CD4-positive, alpha-beta T cell treated with Interleukin-4 for 1 hour (primary cell): ENCODE measurements at places on chromosomes 5 and 9.
A peak's percentile ranks its signal among the peaks of the same experiment; 100 is the strongest.

DNA sequence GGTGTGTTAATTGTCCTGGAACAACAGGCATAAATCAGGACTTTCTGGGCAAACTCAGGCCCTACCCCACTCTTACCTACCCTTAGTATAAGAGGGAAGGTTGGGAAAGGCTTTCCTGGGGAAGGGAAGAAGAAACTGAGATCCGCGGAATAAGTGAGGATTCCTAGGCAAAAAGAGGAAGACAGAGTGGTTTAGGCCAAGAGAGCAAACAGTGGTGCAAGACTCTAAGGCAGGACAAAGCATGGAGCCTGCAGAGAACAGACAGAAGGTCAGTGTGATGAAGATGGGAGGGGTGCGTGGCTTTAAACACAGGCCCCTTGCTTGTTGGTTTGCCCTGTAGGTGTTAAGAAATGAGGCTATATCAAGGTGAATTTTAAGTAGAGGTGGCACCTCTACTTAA lies 69.4 kb downstream of the TMC1 start:
- DNase-seq = no peak

DNA sequence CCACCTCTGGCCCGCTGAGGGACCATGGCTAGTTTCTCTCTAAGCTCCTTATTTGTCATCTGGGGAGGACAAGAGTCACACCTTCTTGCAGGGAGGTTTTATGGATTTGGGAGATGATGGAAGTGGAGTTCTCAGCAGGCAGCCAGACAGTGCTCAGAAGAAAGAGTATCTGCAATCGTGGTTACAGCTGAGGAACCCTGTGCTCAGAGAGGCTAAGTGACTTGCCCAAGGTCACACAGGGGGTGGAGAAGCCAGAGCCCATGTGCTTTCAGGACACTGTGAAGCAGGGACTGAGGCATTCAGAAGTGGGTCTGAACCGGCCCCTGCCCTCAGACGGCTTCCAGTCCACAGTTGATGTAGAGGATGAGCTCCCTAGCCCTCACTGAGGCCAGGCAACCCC lies 10.8 kb downstream of the PRRX2 start:
- DNase-seq = no peak

- no peak for DNase-seq
Measured at GRCh38 chr5:141478321-141478945, 2.7 kb downstream of the PCDHGC3 start.

DNA sequence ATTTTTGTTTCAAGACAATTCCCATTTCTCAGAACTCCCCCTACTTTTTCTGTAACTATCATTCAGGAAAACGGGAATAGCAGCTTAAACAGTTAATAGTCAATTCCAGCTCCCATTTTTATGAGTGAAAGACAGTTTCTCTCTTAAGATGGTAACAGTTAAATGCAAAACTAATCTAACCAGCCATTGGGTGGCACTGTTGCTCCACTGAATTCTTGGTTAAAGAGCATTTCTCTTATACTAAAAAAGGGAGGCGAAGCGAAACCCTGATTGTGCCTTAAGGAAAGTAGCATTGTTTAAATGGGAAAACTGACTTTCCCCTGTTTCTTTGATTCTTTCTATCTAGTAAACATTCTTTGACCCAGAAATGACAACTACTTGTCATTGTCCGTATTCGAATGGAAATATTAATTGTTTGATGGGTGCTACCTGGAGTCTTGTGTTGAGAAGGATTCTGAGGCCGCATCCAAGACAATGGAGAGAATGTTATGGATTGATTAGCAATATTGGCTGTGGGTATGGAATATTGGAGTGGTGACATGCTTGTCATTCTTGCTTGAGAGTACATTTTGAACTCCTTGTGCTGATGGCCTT lies 507.8 kb downstream of the MAT2B start:
- DNase-seq = peak; percentile 37

- no peak for DNase-seq
Measured at GRCh38 chr9:17116400-17116837, 18.4 kb upstream of the CNTLN start.

- DNase-seq = no peak
Measured at GRCh38 chr5:143865426-143866025, 53.6 kb downstream of the HMHB1 start.

DNA sequence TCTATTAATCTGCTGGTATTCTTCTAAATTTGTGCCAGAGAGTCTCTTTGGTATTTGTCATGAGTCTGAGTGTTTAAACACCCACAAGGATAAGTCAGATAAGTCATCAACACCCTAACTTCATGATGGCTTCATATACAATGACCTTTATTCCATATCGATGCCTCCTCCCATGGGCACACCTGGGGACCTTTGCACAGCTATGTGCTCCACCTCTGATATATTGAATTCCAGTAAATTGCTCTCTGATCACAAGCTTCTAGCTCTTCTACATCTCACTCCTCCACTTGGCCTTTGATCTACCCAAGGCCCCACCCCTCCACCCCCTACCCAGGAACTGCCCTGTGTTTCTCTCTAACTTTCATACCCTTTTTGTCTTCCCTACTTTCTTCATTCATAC lies 102.7 kb upstream of the MIER3 start:
- DNase-seq = no peak

DNA sequence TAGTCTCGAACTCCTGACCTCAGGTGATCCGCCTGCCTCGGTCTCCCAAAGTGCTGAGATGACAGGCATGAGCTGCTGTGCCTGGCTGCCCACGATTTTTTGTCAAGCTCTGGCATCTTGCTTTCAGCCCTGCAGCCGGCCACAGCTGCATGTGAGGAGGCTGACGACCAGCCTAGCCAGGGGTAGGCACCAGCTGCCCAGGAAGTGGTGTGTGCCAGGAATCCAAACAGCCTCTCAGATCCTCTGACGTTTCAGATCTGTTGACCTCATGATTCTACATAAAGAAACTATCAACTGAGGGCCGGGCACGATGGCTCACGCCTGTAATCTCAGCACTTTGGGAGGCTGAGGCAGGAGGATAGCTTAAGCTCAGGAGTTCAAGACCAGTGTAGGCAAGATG lies 19.0 kb downstream of the DYNC2I2 start:
- no peak for DNase-seq

DNA sequence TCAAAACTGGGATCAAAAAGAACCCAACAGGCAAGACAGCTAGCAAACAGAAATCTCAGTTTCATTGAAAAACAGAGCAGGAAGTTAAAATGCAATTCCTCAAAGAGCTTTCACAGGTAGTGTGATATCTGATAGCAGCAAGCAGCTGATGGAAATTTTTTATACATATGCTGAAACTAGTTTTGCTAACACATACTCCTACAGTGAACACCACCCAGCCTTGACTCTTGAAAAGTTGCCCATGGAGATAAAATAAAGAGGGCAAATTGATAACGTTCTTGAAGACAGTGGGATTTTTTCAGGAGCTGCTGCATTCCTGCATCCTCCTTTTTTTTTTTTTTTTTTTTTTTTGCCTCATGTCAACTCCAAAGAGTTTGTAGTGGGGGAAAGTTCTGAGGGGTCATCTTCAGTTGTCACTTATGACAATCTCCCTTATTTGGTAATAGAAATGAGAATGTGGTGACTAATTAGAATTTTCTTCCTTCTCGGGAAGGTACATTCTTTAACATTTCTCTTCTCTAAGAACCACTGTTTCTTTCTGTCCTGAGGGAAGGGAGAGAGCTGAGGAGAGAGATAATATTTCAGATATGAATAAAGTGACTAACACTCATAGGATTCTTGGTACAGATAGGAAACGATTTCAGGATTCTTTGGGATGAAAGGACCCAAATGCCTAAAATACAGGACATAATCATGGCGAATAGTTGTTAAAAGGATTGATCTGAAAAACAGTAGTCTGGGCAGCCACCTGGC lies 24.6 kb downstream of the SH3RF2 start:
- no peak for DNase-seq

- no peak for DNase-seq
Measured at GRCh38 chr5:148974642-148975327, 88.1 kb downstream of the SH3TC2 start.

- DNase-seq = peak; percentile 68
Measured at GRCh38 chr9:107675351-107676259, 186.0 kb upstream of the KLF4 start.

GRCh38 chr9:99567436-99567835 lies 254.2 kb upstream of the NR4A3 start:
- no peak for DNase-seq

DNA sequence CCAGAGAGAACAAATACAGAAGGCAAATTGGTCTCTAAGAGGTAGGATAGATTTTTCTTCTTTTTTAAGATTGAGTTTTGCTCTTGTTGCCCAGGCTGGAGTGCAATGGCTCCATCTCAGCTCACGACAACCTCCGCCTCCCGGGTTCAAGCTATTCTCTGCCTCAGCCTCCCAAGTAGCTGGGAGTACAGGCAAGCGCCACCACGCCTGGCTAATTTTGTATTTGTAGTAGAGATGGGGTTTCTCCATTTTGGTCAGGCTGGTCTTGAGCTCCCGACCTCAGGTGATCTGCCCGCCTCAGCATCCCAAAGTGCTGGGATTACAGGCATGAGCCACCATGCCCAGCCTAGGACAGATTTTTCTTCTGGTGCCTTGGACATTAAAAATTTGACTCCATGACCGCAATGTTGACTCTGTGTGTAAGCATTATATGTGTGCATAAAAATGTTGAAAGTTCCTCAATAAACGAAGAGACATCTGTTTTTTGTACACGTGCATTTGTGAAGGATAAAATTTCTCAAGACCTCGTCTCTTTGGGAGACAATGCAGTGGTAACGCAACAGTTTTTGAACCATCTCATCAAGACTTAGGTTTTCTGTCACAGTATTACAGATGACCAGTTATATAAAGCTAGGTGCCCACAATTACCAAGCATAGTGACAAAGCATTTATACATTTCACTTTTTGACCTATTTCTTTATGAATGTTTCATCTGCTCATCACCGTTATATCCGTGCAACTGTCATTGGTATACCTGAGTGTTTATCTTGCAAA lies 17.4 kb downstream of the VCP start:
- no peak for DNase-seq

DNA sequence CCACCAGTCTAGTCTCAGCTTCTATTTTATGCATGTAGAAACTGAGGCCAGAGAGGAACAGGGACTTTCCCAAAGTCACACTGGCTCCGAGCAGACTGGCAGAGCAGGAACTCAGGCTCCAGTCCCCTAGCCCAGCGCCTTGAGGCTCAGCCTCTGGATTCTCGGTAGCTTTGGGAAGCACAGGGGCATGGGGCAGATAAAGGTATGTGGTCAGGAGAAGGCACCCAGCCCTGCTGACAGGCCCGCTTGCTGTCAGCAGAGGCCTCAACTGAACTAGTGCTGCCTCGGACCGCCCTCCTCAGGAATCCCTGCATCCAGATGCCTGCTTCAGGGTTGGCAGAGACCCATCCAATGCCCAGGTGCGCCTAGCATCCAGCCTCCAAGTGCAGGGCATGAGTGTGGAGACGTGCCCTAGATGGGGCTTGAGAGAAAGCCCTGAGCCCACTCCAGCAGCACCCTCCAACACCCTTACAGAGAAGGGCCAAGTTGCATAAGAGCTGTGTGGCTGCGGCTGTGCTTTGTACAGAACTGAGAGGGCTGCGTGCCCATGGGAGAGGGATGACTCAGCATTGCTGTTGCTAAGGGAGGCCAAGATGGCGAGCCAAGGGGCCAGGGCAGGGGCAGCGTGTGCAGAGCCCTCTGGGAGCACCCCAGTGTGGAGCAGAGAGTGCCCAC lies 168.6 kb downstream of the MACROH2A1 start:
- DNase-seq = no peak

GRCh38 chr5:136001466-136001981 lies 27.3 kb upstream of the TGFBI start:
- DNase-seq = no peak

DNA sequence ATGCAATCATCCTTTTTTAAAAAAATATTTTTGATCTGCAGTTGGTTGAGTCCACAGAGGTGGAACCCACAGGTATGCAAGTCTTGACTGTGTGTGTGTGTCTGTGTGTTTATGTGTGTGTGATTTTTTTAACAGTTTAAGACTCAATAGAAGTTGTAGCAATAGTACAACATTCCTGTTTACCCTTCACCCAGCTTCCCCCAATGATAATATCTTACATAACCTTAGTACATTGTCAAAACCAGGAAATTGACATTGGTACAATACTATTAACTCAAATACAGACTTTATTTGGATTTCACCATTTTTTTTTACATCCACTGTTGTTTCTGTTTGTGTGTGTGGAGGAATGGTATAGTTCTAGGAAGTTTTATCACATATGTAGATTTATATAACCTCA lies 81.8 kb downstream of the SV2C start:
- no peak for DNase-seq

DNA sequence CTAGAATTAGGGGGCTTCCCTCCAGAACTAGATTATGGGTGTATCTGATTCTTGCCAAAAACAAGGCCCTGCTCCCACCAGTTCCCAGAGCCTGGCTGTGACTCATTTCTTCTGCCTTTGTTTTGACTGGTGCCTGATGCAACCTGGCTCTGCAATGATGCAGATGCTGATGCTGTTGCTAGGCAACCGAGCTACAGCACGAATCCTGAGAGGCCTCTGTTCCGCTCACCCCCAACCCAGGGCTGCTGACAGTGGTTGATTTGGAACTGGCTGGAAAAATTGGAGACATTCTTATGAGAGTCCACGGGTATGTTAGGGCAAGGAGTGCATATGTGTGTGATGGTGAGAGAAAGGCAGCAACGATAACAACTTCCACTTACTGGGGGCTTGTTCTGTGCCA lies 100.3 kb downstream of the NSG2 start:
- DNase-seq = no peak

DNA sequence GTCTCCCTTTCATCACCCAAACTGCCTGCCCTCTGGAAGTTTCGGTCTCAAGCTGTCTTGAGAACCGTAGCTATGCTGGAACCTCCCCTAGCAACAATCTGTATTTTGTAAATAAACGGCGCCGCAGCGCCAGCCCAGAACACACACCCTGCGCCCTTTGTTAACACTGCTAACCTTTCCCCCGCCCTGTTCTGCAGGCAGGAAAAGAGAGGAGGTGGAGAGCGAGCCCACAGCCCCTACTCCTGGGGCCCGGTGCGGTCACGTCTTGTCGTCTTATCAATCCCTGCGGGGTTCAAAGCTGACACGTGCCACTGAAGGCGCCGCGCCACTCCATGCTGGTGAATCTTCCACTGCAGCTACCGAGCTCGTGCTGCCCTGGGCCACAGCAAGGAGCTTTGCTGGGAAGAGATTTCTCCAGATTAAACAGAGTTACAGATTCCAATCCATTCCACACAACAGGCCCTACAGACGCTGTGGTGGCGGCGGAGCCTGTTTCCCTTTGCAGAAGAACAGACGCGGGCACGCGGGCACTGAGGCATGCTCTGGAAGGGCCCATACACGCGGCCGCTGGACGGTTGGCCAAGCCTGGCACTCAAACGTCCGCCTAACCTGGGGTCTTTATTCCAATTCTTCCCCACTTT lies 25.3 kb downstream of the ZDHHC11B start:
- DNase-seq = peak; percentile 81

DNA sequence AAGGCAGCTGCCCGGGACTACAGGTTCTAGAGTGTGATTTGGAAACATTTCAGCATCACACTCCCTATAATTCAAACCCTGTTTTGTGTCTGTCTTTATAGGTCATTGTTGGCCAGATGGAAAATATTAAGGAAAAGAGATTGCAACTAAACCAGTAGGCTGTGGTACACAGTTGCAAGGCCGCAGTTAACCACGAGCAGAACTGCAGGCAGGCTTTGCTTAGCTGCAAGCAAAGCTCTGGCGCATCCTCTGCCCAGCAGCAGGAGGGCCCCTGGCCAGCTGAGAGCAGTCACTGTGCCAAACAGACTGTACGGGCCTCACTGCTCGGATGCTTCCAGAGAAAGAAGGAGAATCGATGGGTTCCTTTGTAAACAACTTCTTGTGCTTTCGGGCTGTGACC lies 204.5 kb downstream of the DENND1A start:
- no peak for DNase-seq
